ENCODE measurements at places on chromosomes 5 and 9. TPM values are rescaled to one million over a fixed set of nuclear protein-coding genes. Genes with fewer than 3 reads are reported as not detected.

DNA sequence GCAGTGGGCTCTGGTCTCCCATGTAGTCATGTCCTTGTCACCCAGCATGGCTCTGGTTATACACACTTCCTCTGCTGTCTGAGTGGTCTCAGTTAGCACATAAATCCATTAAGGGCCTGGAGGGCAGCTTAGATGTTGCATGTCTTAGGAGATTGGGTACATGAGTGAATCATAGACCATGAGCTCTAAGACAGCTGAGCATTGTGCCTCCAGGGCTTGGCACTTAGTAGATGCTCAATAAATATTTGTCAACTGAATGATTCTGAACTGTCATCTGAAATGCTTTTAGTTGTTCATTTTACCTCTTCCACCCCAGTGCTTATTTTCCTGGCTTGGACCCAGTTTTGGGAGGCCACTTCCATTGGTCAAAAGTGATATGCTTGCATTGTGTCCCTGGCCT is 135.6 kb downstream of the BOD1 start:
- no peak overlapping the region for H3K4me3 ChIP-seq
- H3K27ac ChIP-seq: no peak overlapping the region
- DNase-seq: no peak
- no peaks in the 10 kb centered on the region for H3K27me3 ChIP-seq
- H3K36me3 ChIP-seq: no peaks in the 10 kb centered on the region
- H3K4me1 ChIP-seq: peaks cover 54% of the 10 kb centered on the region

Gene PCDHB8
- 0.92 TPM for total RNA-seq

GRCh38 chr5:169051351-169051750 is 249.6 kb downstream of the SLIT3 start:
- no peak overlapping the region for H3K27ac ChIP-seq
- H3K36me3 ChIP-seq: no peaks in the 10 kb centered on the region
- H3K4me1 ChIP-seq: peaks cover 19% of the 10 kb centered on the region

DNA sequence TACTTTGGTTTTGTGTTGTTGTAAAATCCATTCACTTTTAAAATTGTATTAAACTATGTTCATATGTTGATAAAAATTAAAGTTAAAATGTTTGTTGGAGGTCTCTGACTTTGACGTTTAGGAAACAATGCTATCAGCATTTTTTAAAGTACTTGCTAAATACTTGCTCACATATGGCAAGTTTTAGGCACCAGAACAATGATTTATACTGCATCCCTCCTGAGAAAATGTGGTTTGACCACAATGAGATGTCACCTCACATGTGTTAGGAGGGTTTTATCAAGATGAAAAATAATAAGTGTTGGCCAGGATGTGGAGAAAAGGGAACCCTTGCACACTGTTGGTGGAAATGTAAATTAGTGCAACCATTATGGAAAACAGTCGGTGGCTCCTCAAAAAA is 180.8 kb downstream of the HSD17B3 start:
- no peaks in the 10 kb centered on the region for H3K27me3 ChIP-seq
- peaks cover 25% of the 10 kb centered on the region for H3K4me1 ChIP-seq
- no peak overlapping the region for H3K4me3 ChIP-seq
- no peak overlapping the region for H3K27ac ChIP-seq

Gene EXOSC2
- total RNA-seq: 12.7 TPM

- H3K27ac ChIP-seq: no peak overlapping the region
- peaks cover 16% of the 10 kb centered on the region for H3K4me1 ChIP-seq
- no peak overlapping the region for H3K4me3 ChIP-seq
- no peaks in the 10 kb centered on the region for H3K36me3 ChIP-seq
- no peak for DNase-seq
Measured at GRCh38 chr5:143165049-143165880, 238.2 kb downstream of the NR3C1 start.

Gene ROPN1L
- 0.99 TPM for total RNA-seq

DNA sequence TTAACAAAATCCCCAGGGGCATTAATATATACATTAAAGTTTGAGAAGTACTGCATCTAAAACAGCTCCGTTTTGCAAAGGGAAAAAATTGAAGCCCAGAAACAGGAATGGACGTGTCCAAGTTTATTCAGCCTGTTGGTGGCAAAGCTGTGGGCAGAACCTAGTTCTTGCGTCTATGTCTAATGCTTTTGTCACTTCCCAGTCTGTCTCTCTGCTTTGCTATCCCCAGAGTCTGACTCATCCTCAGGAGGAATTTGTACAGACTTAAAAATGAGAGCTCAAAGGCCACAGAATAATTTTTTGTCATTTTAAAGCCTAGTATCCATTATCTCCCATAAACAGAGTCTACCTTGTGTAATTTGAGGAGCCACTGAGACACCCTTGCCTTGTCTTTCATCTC is 330.9 kb upstream of the GRIA1 start:
- DNase-seq: no peak
- H3K4me3 ChIP-seq: no peak overlapping the region
- no peaks in the 10 kb centered on the region for H3K4me1 ChIP-seq
- no peaks in the 10 kb centered on the region for H3K27me3 ChIP-seq

DNA sequence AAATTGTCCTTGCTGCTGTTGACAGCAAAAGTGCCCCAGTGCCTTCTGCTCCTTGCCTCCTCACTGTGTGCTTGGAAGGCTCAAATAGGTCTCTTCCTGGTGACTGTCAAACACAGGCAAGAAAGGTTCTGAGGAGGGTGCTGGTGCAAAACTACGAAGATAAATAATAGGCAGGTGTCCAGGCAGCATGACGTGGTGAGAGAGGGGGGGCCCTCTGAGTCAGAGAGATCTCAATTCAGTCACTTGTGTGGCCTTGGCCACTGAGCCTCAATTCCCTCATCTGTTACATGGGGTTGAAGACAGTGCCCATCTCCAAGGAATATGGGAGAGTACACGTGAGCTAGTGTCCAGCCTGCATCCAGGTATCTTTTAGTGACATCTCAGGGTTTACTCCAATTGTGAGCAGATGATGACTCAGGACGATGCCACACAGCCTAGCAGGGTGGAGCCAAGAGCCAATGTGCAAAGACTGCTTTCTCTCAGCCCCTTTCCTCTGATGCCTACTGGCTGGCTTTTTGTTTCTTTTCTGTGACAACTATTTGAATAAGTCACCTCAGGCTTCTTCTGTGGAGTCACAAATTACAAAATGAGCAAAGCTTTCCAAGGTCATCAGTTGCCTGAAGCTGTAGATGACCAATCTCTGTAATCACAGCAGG is 29.7 kb upstream of the SMIM32 start:
- no peaks in the 10 kb centered on the region for H3K36me3 ChIP-seq
- no peaks in the 10 kb centered on the region for H3K27me3 ChIP-seq
- no peaks in the 10 kb centered on the region for H3K4me1 ChIP-seq
- H3K27ac ChIP-seq: no peak overlapping the region

DNA sequence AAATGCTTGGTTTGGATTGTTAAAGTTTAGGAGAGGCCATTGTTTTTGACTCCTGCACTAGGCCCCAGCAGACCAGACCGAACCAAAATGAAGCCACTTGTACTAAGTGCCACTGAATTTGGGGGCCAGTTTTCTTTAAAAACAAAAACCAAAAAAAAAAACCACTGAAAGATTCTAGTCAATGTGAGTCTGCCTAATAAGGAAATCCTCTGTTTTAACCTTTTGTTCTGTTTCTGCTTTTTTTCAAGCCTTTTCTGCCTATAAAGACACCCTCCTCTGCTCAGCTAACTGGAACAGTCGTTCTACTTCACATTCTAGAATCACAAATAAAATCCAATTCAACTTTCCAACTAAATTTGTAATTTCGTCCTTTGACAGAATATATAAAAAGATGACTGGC is 64.9 kb downstream of the SERINC5 start:
- no peaks in the 10 kb centered on the region for H3K27me3 ChIP-seq
- H3K4me1 ChIP-seq: peaks cover 59% of the 10 kb centered on the region
- no peak for DNase-seq
- no peak overlapping the region for H3K4me3 ChIP-seq
- H3K36me3 ChIP-seq: no peaks in the 10 kb centered on the region

Gene ABCA1
- total RNA-seq: 58.3 TPM

Gene GCNT4
- 7.8 TPM for total RNA-seq

- H3K4me1 ChIP-seq: peaks cover 28% of the 10 kb centered on the region
- no peaks in the 10 kb centered on the region for H3K27me3 ChIP-seq
- no peak for DNase-seq
- H3K4me3 ChIP-seq: peak overlapping the region; percentile 34
- no peaks in the 10 kb centered on the region for H3K36me3 ChIP-seq
Measured at GRCh38 chr5:14035859-14036503, 91.5 kb upstream of the DNAH5 start.

- DNase-seq: no peak
- no peaks in the 10 kb centered on the region for H3K27me3 ChIP-seq
- H3K4me3 ChIP-seq: no peak overlapping the region
- no peak overlapping the region for H3K27ac ChIP-seq
Measured at GRCh38 chr5:57157131-57157530, 16.7 kb upstream of the GPBP1 start.

Gene CNTFR
- 1.8 TPM for total RNA-seq

Gene SLC6A18
- total RNA-seq: not detected

DNA sequence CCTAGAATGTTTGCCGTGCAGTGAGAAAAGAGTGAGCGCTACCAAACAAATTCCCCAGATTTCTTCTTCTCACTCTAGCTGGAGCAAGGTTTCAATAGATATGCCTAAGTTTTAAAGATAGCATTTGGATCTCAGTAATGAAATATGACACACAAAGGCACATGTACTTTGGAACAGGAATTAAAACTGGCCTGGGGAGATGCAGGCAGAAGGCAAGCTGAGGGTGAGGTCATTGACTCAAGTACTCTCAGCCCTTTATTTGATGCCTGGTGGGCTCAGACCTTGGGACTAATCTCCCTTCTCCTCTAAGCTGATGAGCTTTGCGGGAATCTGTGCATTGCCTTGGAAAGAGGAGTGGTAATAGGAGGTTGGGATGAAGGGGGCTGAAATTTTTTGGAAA is 323.3 kb upstream of the SLC30A5 start:
- no peaks in the 10 kb centered on the region for H3K36me3 ChIP-seq
- no peak overlapping the region for H3K27ac ChIP-seq
- H3K27me3 ChIP-seq: no peaks in the 10 kb centered on the region
- no peak for DNase-seq
- no peak overlapping the region for H3K4me3 ChIP-seq

GRCh38 chr9:72863456-72864094 is 89.3 kb downstream of the ALDH1A1 start:
- H3K4me3 ChIP-seq: no peak overlapping the region
- H3K36me3 ChIP-seq: no peaks in the 10 kb centered on the region
- no peaks in the 10 kb centered on the region for H3K27me3 ChIP-seq

DNA sequence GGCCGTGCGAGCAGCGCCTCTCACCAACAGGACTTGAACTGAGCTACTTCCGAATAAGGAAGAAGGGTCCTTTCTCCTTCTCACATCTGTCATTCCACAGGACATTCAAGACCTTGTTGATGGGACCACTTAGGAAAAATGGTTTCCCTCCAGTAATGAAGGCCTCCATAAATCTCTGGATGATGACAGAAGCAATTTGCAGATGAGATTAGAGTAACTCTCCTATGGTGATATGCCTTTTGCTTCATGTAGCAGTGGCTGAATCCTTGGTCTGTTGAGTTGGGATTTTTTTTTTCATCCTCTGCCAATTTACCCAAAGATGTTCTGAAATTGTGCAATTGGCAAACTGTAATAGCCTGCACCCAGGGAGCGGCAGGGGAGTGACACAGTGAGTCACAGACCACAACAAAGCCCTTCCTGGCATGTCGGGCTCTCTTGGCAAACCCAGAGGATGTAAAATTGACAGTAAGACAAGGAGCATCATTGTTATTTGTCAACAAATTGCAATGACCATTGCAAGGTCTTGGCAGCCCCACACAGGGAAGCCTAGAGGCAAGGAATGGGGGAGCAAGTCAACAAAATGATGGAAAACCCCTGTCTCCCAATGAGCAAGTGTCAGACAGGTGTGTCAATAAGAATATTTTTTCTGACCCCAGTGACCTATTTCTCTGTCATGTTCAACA is 275.9 kb downstream of the ACTL7B start:
- no peak overlapping the region for H3K27ac ChIP-seq
- no peak overlapping the region for H3K4me3 ChIP-seq
- no peaks in the 10 kb centered on the region for H3K27me3 ChIP-seq

DNA sequence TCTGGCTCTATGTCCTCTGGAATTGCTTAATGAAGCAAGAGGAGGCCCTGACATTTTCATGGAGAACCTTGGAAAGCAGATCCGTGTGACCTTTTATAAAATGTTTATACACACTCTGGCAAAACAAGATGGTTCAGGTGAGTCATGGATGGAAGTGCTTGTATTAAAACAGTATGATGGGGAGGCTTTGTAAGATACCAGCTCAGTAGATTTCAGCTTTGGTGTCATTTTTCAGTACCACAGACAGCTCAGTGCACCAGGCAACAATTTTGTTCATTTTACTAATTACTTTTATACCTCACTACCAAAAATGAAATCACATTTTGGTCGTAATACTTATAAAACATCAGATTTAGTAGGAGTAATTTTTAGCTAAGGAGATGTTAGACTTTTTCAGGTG is 5.2 kb downstream of the KCNN2 start:
- H3K4me1 ChIP-seq: peaks cover 20% of the 10 kb centered on the region
- no peaks in the 10 kb centered on the region for H3K36me3 ChIP-seq
- H3K27me3 ChIP-seq: peaks cover 17% of the 10 kb centered on the region

Gene PDE8B
- total RNA-seq: 7.1 TPM

Gene CRB2
- not detected for total RNA-seq

Gene TAF1L
- not detected for total RNA-seq

DNA sequence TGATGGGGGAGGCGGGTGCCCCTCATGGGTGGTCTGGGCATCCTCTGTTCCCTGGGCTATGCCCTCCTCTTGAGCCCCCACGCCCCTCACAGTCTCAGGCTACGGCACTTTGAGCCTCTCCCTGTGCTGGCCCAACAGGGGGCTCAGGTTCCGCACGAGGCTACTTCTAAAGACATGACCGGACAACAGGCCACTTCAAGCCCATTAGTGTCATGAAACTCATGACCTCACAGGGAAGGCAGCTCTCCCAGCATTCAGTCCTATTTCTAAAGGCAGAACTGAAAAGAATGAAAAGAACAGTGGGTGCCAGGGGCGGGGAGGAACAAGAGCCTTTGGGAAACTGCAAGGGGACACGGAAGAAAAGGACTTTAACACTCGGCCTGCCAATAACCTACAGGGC is 45.0 kb downstream of the COL23A1 start:
- no peaks in the 10 kb centered on the region for H3K27me3 ChIP-seq
- H3K4me1 ChIP-seq: peaks cover 13% of the 10 kb centered on the region
- H3K4me3 ChIP-seq: no peak overlapping the region
- no peak overlapping the region for H3K27ac ChIP-seq
- no peak for DNase-seq
- no peaks in the 10 kb centered on the region for H3K36me3 ChIP-seq

Gene CTSL
- 387 TPM for total RNA-seq

DNA sequence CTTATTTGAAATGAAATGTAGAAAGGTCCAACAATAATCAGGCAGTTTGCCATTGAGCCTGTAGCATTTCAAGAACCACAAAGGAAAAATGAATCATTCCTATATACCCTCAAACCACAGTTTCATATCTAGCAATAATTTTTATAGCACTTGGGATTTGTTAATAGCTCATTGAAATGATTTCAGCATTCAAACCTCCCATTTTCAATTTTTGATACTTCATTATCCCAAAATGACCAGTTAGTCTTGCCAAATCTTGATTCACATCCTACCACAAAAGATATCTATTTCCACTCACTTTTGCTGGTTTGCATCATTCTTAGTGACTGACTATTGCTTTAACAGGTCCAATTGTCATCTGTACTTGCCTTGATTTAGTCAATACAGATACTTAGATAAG is 790.1 kb downstream of the TLE1 start:
- H3K27ac ChIP-seq: no peak overlapping the region
- H3K4me1 ChIP-seq: no peaks in the 10 kb centered on the region
- no peaks in the 10 kb centered on the region for H3K36me3 ChIP-seq
- H3K27me3 ChIP-seq: no peaks in the 10 kb centered on the region
- DNase-seq: no peak

GRCh38 chr9:91771027-91771426 is 179.0 kb downstream of the ROR2 start:
- peak overlapping the region; percentile 70 for H3K27ac ChIP-seq
- no peaks in the 10 kb centered on the region for H3K27me3 ChIP-seq
- peaks cover 80% of the 10 kb centered on the region for H3K4me1 ChIP-seq
- H3K4me3 ChIP-seq: peak overlapping the region; percentile 5

All from esophagus muscularis mucosa (tissue), 4 donors.